ENCODE measurements at places on chromosomes 13 and 19.

GRCh38 chr19:1177322-1178114 lies 3.5 kb upstream of the SBNO2 start:
- DNase-seq, result peak; percentile 19

DNA sequence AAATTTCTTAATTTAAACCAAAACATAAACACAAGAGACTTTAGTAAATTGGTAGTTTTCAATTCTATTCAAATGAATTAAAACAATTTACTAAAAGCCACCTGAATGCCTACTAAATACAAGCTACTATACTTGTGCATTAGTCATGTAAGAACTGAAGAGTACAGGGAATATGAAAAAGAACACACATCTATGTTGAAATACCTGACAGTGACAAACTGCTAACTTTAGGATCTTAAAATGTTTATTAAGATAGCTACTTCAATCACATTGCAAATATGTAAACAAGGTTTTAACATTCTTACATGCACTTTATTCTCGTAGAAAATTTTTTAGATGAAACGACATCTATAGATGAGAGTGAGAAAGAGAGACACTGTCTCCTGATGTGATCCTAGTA lies 4.1 kb downstream of the SPRYD7 start:
- no peak for DNase-seq

DNA sequence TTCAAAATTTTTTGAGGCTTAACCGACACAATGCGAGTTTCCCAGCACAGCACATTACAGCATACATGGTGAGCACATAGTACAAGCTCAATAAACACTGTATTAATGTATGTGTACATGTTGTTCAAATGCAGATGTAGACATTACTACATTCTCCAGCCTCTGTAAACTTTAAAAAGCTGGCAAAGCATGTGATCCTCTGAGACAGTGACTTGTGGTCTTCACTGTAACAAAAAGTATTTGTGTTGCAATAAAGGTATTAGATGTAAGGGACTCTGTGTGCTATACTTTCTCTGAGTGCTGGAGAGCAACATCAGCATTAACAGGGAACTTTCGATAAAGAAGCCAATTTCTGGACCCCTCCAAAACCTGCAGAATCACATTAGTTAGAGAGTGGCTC lies 46.4 kb upstream of the ZNF254 start:
- DNase-seq, result no peak

GRCh38 chr19:19206938-19207337 lies 3.7 kb upstream of the NR2C2AP start:
- no peak for DNase-seq

DNA sequence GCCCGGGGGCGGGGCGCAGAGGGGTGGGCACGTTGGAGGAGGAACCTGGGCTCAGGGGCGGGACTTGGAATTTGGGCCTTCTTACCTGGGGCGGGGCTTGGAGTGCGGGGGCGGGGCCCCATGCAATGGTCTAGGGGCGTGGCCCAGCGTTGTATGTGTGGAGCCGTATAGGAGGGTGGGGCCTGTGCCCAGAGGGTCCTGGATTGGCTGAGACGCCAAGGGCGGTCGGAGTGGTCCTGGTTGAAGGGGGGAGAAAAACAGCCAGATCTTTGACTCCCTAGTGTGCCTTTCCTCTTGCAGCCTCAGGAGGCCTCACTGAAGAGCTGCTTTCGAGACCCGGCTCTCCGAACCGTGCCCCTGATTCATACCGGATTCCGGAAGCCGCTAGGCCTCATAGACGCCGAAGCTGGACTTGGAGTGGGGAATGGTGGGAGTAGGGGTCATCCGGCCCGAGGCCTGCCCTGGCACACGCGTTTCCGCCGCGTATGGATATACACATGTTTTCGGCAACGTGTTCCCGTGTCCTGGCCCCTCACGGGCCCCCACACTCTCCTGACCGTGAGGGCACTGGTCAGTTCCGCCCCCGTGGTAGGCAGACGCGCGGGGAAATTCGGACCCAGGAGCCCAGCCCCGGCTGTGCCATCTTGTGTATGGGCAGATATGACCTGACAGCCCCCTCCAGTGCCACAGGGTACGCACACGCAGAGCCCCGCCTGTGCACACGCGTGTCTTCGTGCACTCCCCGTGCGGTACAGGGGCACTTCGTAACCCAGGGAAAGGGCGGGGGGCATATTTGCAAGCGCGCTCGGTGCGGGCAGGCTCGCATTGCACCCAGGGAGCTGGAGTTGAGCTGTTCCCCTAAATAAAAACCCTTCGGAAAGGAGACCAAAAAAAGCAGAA lies 661 bp upstream of the PRR12 start:
- peak; percentile 95 for DNase-seq

DNA sequence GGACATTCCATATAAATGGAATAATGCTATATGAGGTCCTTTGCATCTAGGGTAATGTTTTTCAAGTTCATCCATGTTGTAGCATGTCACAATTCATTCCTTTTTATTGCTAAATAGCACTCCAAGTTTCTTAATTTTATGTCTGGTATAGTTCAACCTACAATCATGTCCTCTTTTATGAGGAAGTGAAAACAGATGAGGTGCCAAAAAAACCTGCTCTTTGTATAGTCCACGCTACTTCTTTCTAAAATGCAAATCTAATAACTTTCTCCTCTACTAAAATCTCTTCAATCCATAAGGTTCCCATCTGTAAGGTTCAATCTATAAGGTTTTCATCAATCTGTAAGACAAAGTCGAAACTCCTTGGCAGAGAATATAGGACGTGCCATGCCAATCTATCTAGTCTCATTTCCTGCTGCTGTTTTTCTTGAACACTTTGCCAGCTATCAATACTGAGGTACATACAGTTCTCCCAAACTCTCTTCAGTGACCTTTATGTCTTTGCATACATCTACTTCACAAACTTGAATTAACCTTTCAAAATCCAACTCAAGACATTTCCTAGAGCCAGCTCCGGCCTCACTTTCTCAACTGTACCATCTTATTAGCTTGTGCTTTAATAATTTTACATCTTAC lies 33.7 kb downstream of the INTS6 start:
- no peak for DNase-seq

DNA sequence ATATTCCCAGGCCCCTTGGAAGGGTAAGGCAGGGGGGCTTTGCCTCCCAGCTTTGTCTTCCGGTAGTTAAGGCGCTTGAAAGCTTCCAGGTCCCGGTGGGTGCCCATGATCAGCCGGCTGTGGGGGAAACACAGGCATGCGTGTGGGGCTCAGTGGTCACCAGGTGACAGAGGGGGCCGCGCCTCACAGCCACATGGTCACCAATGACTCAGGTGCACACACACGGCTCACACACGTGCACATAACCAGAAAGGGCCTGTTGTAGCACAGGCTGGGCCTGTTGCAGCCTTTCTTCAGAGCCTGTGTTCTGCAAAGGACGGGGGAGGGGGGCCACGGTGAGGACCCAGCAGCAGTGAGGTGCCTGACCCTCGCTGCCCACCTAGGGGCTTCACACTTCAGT lies 5.9 kb downstream of the NANOS3 start:
- DNase-seq, result no peak

DNA sequence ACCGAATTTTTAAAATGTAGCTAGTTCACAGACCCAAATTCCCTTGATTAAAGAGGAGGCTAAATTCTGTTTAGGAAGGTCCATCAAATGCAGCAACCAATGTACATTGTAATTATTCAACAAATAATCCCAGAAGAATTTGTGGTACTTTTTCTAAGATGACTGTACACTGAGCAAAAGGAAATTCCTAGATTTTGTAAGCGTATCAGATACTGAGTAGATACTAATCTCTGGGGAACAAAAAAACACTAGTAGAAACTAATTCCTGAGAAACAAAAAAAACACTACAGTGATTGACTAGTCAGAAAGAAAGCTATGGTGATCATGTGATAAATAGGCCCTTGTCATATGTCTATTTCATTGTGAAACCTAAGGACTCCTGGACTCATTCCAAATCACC lies 246.1 kb downstream of the PCDH17 start:
- DNase-seq, result no peak

DNA sequence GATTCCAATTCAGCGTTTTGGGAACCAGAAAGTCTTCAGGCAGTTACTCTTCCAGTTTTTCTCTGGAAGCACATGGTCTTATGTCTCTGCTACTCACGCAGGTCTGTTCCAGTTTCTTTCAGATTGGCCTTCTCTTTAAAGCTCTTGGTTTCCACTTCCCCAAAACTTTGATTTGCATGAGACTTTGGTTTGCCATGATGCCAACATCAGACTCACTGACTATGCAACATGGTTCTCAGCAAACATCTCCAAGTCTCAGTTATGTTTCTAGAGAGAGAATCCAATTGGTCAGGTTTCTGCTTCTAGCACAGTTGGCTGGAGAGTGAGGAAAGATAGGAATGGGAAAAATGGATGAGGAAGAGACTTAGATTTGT lies 3.1 kb downstream of the AKAP11 start:
- DNase-seq, result no peak

- peak; percentile 87 for DNase-seq
These were observed 4.6 kb downstream of the PIK3R2 start for GRCh38 chr19:18157465-18158063.

DNA sequence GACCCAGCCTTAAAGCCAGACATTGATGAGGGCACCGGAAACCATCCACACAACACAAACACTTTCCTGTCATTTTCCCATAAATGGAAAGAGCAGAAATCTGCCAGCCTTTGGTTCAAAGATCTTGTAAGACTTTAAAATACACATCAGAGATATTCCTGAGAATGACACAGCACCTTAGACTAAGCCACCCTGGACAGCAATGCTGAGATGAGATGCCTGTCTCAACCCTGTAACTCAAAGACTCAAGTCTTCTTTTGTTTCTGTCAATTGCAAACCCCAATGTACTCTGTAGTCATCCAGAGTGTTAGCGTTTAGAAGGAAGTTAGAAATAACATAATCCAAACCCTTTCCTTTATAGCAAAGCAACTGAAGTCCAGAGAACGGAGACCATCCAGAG lies 119.2 kb downstream of the CCNA1 start:
- no peak for DNase-seq

All from right hindlimb (tissue), 1 donor.